ENCODE measurements at places on chromosomes 3 and 15.

- no peak for DNase-seq
Measured at GRCh38 chr3:70833239-70833960, 521.0 kb upstream of the MDFIC2 start.

GRCh38 chr3:194134231-194134756, 1.7 kb upstream of the HES1 start:
- DNase-seq = peak; percentile 61

GRCh38 chr3:155262295-155262694, 31.2 kb downstream of the STRIT1 start:
- no peak for DNase-seq

DNA sequence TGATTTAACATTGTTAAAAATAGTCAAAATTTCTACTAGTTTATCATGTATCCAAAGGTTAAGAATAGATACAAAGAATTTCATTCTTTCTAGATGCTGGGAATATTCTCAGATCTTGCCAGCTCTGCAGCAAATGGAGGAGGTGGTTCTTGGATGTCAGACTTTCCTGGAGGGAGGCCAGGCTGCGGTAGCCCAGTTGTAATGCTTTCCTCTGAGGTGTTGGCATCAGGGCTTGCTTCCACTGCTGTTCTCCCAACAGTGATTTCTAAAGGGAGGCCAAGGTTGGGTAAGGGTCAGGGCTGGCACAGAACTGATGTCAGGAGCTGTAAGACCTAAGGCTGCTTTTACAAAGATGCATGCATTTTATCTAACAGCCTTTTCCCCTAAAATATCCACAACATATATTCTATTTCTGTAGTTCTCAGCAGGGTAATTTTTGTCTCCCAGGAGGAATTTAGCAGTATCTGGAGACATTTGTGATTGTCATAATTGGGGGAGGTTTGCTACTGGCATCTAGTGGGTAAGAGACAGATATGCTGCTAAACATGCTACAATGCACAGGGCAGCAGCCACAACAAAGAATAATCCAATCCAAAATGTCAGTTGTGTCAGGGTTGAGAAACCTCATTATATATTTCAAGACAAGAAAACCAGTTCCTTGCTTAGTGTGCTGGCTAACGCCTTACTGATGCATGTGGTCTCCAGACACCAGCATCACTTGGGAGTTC, 42.0 kb upstream of the SPTSSB start:
- no peak for DNase-seq

GRCh38 chr3:119324899-119325298, 30.7 kb downstream of the ARHGAP31 start:
- DNase-seq = no peak

DNA sequence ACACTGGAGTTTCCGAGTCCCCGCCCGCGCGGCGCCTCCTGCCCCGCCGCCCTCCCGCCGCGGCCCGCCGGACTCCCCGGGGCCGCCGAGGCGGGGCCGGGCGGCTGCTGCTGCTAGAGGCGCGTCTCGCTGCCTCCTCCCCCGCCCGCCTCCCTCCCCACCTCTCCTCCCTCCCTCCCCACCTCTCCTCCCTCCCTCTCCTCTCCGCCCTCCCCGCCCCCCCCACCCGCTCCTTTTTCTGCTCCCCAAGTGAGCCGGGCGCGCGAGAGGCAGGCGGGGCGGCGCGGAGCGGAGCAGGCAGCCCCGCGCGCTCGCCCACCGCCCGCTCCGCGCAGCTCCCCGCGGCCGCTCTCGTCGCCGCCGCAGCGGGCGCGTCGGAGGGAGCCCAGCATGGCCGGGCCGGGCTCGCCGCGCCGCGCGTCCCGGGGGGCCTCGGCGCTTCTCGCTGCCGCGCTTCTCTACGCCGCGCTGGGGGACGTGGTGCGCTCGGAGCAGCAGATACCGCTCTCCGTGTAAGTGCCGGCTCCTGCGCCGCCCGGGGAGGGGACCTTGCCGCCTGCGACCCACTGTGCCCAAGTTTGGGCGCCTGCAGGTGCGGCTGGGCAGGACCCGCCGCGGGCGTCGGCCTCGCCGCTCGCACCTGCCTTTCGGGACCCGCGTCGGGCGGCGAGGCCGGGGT, at the start of gene CACNA2D3:
Gene CACNA2D3 (plus strand): TSS at position 229 of the 679 bp plus-strand sequence.
- DNase-seq = peak; percentile 51

DNA sequence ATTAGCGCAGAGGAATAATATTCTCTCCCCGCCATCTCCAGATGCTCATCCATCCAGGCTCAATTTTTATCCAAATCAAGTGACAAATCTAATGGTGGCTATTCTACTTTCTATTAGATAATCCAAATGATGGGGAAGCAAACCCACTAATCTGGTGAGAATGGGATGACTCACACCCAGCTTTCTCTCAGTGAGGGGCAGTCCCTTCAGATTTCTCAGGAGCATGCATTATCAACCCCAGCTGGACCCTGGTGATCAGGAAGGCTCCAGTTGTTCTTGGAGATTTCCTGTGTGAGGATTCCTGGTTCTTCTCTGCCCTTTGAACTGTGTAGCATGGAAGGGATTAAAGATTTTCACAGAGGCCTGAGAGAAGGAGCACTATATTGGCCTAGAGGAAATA, 358.0 kb downstream of the WDR72 start:
- DNase-seq = no peak

GRCh38 chr3:126607214-126607908, 47.6 kb downstream of the TXNRD3 start:
- no peak for DNase-seq

DNA sequence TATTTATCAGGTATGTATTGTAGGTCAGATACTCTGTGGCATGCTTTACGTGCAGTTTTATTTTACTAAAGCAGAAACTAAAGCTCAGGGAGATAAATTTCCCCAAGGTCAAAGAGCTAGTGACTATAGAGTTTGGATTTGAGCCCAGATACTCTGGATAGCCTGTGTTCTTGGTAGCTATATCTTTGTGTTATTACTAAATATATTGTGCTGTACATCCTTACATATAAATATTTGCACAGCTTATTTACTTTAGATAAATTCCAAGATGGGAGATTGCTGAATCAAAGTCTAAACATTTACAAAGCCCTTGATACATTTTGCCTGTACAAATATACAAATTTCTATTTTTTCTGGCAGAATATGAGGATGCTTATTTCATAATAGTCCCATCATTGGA, 660.9 kb upstream of the NAALADL2 start:
- no peak for DNase-seq

GRCh38 chr15:90178468-90179435, 22.4 kb upstream of the SEMA4B start:
- no peak for DNase-seq

GRCh38 chr3:178655488-178655887, 119.3 kb downstream of the KCNMB2 start:
- DNase-seq = no peak

DNA sequence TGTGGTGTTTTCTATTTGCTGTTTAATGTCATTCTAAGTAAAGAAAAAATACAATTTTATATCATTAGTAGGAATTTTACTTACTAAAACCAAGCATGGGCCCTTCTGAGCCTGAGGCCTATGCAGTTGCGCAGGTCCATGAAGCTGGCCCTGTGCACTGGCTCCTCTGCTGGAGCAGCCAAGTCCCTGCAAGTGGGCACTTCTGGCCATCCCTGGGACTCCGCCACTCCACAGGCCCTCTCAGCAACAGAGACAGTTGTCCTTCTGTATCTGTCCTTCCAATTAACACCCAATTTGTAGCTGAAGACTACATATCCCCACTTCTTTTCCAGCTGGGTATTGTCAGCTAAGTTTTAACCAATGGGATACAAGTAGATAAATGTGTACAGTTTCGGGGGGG, 49.9 kb upstream of the RYK start:
- DNase-seq = no peak

- DNase-seq = no peak
Measured at GRCh38 chr3:37052860-37053259, 59.5 kb downstream of the MLH1 start.

DNA sequence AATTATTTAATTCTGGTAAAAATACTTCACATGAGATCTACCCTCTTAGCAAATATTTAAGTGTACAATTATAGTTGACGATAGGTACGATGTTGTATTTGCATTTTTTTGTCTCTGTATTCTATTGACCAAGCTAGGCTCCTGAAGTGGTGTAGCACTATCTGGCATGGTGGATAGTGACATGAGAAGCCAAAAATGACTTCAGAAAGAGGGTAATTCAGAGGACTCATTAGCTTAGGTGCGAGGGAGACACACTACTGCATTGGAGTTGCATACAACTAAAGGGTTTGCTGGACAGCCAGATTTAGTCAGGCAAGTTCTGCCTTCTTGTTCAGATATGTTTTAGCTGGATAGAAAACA, 50.6 kb downstream of the KBTBD8 start:
- no peak for DNase-seq

- DNase-seq = no peak
Measured at GRCh38 chr15:57747206-57747896, 40.8 kb downstream of the POLR2M start.

DNA sequence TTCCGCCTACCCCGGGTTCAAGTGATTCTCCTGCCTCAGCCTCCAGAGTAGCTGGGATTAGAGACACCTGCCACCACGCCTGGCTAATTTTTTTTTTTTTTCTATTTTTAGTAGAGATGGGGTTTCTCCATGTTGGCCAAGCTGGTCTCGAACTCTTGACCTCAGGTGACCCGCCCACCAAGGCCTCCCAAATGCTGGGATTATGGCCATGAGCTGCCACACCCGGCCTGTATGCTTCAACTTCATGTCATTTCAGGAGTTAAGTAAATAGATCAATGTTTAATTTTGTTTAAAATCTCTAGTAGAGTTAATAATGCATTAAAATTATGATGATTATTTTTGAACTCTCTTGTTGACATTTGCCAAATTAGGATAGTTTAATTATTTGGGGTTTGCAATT, 121.1 kb upstream of the ALDH1A3 start:
- no peak for DNase-seq

- DNase-seq = no peak
Measured at GRCh38 chr3:25007974-25008658, 419.9 kb upstream of the RARB start.

DNA sequence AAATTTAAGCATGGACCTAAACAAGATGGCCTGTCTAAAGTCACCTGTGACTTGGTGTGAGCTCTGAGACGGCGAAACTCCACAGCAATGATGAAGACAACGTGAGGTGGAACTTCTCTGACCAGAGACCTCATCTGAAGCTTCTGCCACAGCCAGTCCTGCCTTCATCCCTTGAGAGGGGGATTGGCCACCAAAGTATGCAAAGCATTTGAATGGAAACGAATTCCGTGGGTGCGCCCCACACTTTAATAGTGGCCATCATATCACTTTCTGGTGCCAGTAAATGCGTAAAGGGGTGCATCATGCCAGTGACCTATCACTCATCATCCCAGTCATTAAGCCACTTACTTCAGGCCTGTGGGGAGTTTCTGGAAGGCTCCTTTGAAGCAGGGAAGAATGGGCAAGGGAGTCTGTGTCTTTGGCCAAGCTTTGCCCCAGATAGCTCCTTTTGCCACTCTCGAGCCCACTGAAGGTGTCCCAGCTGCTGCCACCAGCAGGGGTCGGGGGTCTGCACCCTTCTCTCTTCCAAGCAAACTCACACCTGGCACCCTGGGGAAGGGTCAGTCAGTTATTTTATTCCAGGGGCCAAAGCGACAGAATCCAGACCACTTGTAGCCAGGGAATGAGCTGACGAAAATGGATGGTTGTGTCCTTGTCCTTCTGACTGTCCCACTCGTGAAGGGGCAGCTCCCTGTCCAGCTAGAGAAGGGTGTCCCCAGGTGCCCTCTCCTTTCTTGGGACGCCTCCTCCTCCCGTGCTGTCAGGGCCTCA, 17.7 kb downstream of the MUC20 start:
- no peak for DNase-seq

- DNase-seq = no peak
Measured at GRCh38 chr15:34699968-34700640, 54.7 kb downstream of the GJD2 start.

GRCh38 chr3:179732661-179733348, 80.0 kb downstream of the USP13 start:
- DNase-seq = no peak

DNA sequence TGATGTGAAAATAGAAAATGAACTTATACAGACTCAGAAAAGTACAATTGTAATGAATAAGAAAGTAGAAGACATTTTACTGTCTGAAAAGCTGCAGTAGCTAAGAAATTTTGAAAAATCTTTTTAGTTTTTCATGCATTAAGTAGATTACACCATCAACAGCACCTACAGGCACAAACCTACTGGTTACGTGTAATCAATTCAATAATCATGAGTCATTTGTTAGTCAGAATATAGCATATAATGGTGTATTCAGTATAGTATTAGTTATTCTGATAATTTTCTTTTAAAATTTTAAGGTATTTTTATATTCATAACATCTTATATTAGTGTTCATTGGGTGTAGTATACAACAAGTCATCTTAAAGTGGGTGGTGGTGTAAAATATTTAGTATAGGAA, 550.5 kb upstream of the GBE1 start:
- no peak for DNase-seq

GRCh38 chr3:30510596-30510995, 95.8 kb upstream of the TGFBR2 start:
- no peak for DNase-seq

DNA sequence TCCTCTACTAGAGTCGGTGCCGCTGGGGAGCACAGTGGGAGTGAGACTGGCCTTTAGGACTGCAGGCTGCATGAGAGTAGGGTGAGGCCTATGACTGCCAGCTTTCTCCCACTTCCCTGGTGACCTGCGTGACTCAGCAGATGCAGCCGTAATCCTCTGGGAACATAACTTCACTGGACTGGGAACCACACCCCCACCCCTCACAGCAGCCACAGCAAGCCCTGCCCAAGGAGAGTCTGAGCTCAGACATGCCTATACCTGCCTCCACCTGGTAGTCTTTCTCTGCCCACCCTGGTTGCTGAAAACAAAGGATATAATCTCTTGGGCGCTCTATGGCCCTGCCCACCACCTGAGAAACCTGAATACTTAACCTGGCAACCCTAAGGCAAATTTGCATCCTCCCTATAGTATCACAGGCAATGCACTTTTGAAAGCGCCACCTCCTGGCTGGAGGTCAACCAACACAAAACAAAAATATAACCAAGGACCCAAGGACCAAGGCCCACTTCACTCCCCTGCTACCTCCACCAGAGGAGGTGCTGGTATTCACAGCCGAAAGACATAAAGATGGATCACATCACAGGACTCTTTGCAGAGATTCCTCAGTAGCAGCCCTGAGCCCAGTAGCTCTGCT, 308.9 kb downstream of the CTNNB1 start:
- DNase-seq = no peak

- DNase-seq = no peak
Measured at GRCh38 chr3:140170612-140171011, 235.6 kb downstream of the CLSTN2 start.

GRCh38 chr15:25171111-25171811, 216.5 kb downstream of the SNRPN start:
- DNase-seq = no peak

- no peak for DNase-seq
Measured at GRCh38 chr15:38899300-38899699, 334.7 kb upstream of the RASGRP1 start.

- no peak for DNase-seq
Measured at GRCh38 chr3:185746470-185746869, 78.4 kb downstream of the IGF2BP2 start.

DNA sequence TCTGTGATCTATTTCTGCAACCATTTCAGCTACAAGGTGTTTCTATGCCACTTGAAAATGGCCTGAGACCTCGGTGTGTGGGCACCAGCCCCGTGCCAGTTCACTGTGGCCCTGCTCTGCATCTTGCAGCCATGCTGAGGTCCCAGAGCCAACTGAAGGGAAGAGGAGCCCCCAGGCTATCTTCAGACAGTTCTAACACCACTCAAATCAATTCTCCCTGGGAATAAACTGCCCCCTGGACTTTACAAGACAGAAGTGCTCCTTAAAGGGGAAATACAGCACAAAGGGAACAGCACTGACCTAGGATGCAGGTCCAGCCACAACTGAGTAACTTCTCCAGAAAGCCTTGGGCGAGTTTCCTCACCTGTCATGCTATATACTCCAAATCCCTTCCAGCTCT, 3.9 kb downstream of the XXYLT1 start:
- DNase-seq = no peak

Data from NCI-H1436 (cell line).